ENCODE measurements at places on chromosomes 2 and 18.

DNA sequence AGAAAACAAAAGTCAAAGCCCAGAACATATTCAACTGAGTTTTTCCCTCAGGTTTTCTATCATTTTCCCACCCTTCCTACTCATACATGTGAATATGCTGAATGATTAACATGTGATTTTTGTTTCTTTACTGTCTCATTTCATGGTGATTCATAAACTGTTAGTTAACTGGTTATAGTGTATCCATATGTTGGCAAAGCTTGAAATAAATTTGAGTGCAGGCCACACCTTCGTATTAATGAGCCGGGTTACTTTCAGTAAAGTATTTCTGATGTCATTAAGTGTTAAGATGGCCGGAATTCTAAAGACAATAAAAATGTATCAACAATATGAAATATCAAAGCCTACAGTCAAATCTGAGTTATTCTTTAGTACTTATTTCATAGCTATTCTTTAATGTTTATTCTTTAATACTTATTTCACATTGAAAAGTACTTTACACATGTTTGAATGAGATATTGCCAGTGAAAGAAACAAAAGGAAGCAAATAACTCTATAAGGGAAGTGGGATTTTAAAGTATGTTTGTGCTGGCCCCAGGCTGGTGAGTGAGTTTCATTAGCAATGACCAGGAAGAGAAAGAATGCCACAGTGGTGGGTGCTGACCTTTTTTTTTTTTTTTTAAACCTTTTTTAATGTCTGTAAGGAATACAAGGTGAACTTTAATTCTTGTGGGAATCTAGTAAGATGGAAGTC is 178.6 kb downstream of the NEDD4L start:
- no peak for DNase-seq

DNA sequence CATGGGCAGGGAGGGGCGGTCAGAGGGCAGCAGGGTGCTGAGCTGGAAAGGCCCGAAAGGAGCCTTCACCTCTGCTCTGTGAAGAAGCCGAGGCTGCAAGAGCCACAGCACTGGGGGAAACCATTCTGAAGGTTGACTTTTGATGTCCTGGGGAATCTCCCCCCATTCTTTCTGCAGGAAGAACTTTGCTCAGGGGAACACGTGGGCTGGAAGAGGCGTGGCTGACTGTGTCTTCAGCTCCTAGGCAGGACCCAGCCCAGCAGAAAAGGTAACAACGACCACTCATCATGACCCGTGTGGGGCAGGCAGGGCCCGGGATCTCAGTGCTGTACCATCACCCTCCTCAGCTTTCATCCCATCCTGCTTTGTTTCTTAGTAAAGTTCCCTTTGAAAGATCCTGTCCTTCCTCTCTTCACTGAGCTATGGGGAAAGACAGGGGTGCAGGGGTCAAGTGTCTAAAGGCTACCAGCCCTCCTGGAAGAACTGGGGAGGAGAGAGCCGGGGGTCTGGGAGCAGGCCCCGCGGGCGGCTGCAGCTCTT is 312.7 kb downstream of the CELF4 start:
- no peak for DNase-seq

DNA sequence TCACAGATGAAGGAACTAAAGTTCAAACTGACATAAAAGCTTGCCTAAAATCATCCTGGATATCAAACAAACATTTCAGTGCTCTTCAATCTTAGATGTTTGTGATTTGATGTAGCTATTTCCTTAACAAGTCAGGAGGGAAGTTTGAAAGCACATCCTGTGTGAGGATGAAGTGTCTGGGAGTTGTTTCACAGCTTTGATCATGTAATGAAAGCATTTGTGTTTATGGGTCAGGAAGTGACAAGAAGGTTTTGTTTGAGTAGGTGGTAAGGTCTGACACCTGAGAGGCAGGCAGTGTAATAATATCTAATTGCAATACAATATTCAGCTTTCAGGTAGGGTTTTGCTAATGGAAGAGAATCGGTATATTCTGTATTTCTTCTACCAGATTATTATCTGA is 26.0 kb upstream of the CSRNP3 start:
- DNase-seq = no peak

- DNase-seq = no peak
These were observed 62.0 kb downstream of the ANKRD44 start for GRCh38 chr2:197248623-197249022.

DNA sequence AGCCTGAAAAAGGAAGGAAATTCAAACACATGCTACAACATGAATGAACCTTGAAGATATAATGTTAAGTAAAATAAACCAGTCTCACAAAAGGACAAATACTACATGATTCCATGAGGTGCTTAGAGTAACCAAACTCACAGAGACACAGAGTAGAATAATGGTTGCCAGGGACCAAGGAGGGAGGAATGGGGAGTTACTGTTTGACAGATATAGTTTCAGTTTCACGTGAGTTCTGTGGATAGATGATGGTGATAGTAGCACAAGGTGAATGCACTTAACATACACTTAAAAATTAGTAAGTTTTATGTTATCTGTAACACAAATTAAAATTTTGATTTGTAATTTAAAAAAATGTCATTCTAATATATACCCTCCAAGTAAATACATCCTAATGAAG is 106.9 kb upstream of the ACVR1C start:
- DNase-seq = no peak

DNA sequence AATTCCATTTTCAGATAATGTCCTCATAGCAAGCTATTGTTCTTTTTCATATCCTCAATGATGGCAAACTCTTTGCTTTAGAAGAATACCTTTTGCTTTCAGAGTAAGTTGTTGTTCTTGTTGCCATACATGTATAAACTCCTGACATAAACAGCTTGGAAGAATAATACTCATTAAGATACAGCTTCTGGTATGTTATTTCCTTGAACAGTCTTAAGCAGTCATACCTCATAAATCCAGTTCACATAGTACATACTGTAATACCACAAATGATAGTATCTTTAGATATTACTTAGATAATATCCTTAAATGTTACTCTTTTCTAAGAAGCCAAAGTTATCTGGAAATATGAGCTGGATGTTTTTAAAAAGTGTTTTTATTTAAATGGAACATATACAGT is 23.2 kb downstream of the METTL8 start:
- no peak for DNase-seq

GRCh38 chr2:157468931-157469708 is 25.2 kb upstream of the CYTIP start:
- DNase-seq = no peak

DNA sequence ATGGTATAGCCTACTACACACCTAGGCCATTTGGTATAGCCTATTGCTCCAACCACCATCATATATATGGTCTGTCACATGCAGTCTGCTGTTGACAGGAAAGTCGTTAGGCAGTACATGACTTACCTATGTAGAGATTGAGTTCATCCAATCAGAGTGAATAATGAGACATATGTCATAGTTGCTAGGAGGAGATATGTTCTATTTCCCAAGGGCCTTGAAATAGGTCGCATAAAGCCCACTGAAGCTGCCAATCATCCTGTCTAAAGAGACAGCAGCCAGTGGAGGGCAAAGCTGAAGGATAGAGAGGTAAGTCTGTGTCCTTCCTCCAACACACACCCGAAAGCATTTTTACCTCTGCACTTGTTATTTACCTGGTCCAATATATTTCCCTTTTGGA is 263.4 kb downstream of the PTPRM start:
- no peak for DNase-seq

GRCh38 chr2:59440491-59440890 is 1113.0 kb downstream of the BCL11A start:
- DNase-seq = no peak

DNA sequence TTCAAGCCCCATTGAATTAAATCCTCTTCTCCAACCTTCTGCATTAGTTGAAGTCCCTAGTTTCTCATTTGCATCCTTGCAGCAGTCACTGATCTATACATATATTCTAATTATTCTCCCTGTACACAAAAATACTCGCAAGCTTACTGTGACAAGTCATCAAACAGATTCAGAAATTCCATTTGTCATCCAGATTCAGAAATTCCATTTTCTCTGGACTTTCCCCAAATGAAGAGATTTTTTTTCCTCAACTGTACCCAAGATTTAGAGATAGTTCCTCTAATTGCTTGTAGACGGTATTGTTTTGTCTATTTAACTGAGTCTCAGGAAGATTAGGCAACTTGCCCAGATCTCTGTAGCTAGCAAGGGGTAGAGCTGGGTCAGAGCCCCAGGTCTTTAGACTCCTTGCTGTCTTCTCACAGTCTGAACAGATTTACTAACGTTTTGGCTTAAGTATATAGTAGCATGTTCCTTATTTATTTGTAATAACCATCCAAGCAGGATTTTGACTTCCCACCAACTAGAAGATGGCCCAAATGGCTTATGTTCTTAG is 34.2 kb downstream of the RAB12 start:
- DNase-seq = no peak

DNA sequence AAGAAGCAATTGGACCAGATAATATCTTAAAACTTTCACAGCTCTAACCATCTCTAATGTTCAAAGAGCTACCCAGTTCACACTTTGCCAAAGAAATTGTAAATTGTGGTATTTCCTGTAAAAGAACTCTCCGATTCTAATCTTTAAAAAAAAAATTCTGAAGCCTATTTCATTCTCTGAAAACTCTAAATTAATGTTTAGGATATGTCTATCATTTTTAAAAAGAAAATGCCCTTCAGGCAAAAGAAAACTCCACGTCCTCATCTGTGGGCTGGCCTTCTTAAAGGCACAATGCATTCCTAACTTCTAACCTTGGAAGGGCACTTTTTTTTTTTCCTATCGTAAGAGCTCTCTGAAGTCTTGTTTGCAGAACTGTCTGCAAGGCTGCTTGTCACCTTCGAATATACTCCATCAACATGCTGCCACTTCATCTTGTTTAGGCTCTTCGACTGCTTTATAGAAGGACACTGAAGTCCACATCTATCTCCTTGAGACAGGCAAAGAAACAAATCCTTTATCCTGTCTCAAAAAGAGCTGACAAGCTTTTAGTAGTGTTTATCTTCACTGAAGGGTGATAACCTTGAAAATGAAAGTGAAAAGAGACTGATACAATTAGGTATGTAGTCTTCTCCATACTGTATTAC is 124.3 kb upstream of the SLC39A10 start:
- DNase-seq = no peak
